ENCODE measurements at places on chromosomes 2 and 18.
A peak's percentile ranks its signal among the peaks of the same experiment; 100 is the strongest.

GRCh38 chr2:223532161-223532560 is 70.0 kb downstream of the SCG2 start:
- DNase-seq = no peak

- DNase-seq = no peak
Measured at GRCh38 chr18:45019469-45019868, 338.8 kb downstream of the SETBP1 start.

GRCh38 chr2:117065912-117066311 is 748.6 kb upstream of the DDX18 start:
- no peak for DNase-seq

- DNase-seq = peak; percentile 74
Measured at GRCh38 chr2:102848366-102848839, 86.6 kb downstream of the TMEM182 start.

GRCh38 chr2:74725287-74725686 is 71.2 kb downstream of the SEMA4F start:
- no peak for DNase-seq

DNA sequence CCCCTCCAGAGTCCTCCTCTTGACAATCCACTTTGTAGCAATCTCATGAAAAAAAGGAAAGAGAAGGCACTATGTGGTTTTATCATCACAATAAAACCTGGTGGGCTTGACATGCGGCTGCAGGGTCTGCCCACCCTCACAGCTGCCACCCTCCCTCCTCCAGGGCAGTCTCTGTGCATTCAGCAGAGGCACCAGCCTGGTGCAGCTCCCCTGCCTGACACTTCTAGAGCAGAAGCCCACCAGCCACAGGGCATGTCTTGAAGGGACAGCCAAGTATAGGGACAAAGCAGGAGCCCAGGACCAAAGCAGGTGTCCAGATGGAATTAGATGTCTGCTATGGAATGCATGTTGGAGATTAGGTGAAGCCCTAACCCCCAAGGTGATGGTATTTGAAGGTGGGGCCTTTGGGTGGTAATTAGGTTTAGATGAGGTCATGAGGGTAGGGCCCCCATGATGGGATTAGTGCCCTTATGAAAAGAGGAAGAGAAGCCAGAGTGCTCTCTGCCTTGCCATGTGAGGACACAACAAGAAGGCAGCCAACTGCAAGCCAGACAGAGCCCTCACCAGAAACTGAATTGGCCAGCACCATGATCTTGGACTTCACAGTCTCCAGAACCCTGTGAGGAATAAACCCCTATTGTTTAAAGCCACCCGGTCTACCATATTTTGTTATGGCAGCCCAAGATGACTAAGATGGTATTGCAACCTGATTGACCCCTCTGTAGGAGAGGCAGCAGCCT is 86.9 kb downstream of the MCFD2 start:
- no peak for DNase-seq

- DNase-seq = no peak
Measured at GRCh38 chr2:88069117-88069516, 1.5 kb downstream of the SMYD1 start.

DNA sequence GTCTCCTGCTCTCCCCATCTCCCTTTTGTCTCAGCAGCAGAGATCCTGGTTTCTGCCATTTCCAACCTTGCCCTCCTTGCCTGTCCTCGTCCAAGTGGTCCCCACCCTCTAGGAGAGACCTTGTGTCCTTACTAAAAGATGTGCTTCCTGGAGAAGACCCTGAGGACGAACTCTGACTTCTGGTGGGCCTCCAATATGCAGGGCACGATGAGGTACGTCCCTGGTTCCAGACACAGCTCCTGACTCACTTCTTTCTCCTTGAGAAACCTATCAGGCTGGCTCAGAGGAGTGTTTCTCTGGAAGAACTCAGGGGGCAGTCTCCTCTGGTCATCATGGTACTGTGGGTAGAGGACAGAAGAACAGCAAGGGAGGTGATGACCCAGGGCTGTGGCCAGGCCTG is 28.2 kb downstream of the CAPN14 start:
- DNase-seq = no peak
